Thoracic aorta (tissue), 2 donors: ENCODE measurements at places on chromosomes 11 and 22.

DNA sequence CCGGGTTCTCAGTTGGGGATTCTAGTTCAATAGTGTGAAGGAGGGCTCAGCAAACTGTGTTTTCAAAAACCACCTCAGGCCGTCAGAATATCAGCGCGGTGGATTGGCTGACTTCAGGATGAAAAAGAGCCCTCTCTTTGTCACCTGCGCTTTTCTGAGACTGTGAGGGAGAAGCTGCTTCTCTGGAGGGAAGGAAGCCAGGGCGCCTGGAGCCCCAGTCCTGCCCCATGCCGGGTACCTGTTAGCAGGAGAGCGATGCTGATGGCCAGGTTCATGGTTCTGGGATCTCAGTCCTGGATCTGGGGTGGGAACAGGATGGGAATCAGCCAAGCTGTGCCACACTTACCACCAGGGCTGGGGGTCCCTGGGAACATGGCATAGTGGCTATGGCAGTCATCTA, 2.3 kb downstream of the THY1 start:
- no peak for DNase-seq

GRCh38 chr22:36405671-36406538, 18.1 kb upstream of the MYH9 start:
- DNase-seq: no peak

DNA sequence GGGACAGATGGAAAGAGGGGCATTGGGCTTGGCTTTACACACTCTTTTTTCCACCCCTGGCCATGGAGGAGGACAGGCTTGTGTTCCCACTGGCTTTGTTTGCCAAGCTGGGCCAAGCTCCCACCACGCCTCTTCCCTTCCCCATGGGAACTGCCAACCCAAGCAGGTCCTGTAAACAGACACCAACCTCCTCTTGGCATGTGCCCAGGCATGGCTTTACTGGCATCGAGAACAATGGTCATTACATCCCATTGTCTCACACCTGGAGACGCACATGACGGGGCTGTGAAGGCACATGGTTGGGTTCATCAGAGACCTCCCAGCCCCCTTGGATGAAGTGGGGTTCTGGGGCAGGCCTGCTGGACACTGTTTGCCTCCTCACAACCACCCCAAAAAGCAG, 11.7 kb downstream of the SEC14L3 start:
- DNase-seq: no peak

DNA sequence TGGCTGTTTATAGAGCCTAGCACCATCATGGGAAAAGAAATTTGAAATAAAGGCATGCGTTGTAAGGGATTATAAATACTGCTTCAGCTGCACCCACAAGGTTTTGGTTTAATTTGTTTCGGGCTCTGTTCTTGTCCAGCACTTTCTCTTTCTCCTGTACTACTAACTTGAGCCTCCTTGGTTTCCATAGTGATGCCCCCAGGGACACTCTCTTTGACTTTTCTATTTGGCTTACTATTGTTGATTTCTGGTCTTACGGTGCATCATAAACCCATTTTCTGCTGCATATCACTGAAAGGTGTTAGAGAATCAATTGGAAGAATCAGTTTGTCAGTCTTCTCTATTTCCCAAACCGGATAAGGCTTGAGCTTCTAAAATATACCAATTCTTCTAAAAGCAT, 1674.3 kb upstream of the RAG2 start:
- no peak for DNase-seq

- no peak for DNase-seq
Measured at GRCh38 chr11:20013346-20014066, 146.8 kb downstream of the DBX1 start.

GRCh38 chr11:129852125-129852740, 36.6 kb downstream of the TMEM45B start:
- DNase-seq: no peak

DNA sequence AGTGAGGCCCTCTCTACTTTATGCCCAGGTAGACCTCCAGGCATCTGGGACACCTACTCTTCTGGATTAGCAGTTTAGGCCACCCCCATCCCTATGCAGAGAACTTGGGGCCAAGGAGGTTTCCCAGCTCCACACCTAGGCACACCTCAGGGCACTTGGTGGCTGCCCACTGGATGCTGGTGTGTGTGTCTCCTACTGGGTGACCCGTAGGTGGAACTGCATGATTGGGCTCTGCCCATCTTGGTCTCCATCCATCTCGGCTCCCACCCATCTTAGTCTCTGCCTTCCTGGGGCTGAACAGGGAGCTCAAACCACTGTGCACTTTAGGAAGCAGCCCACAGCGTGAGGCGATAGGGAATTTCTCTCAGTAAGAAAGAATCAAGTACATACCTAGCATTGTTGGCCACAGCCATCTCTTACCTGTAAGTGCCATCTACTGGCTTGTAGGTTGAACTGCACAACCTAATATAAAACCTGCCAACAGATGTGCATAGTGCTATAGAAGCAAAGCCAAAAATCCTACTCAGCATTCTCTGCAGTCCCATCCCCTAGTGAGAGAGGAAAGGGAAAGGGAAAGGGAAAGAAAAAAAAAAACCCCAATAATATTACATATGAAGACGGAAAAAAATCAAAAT, 61.6 kb upstream of the PTPN5 start:
- no peak for DNase-seq

DNA sequence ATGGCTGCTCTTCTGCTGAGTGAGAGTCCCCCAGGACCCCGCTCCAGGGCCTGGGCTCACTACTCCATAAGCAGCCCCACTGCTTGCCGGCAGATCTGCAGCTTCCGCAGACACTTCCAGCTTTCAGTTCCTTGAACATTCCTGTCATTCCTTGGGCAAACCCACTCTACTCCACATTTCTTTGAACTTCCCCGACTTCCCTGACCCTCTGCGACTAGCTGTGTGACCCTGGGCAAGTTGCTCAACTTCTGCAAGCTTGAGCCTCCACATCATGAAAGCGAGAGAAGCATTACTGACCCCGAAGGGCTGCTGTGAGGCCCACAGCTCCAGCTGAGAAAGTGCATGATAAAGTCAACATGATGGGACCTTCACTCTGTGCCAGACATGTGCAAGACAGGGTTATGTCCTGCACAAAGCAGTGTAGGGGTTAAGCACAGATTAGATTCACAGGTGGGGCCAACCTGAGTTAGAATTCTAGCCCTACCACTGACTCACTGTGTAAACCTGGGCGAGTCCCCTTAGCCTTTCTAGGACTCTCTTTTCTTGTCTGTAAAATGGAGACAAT, 51.8 kb downstream of the THAP12 start:
- DNase-seq: no peak

DNA sequence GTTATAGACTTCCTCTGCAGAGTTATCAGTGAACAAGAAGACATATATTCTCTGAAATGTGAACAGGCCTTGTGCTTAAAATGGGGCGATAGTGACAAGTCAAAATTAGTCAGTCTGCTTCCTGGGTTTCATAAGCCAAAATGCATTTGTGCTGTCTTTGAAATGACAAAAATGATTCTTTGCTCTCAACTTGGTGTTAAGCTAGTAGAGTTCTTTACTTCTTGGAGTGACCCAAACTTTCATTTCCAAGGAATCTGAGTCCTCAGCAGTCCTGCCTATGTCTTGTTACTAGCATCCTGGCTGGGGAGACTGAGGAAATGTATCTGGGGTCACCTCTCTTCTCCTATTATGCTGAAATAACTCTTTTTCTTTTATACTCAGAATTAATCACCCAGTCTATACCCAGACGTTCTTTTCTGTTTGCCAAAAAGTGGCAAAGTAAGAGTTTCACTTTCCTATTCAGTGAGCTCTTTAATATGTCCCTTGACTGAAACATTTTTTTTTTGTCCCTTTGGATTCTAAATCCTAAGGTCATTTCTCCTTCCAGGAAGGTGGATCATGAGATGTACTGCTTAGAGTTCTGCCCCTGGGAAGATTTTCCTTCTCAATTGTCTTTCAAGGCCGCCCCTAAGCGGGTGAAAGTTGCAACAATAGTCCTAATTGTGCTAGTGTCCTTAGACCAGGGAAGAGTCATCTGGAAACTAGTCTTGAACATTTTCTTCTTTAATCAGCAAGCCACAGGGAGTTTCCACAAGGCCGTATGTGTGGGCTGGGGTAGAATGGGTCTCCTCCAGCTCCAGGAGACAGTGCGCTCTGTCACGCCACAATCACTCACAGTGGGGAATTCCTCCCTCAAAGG, 53.0 kb upstream of the RDX start:
- DNase-seq: no peak

GRCh38 chr11:65211293-65212105, 29.8 kb downstream of the CAPN1 start:
- no peak for DNase-seq

DNA sequence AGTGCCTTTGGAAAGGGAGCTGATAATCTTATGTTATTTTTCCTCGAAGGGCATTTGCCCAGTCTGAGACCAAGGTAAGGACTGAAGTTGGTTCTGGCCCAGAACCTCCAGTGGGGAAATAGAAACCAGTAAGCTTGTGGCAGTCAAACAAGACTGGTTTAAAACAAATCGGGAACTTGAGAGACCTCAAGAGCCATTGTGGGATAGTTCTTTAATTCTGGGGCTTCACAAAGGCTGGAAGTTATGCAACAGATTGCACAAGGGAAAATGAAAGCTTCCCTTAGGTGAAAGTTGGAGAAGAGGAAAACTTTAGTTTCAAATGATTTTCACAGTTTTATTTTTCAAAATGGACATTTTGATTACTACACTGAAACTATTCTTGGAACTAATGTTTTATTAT, 33.5 kb upstream of the RAB38 start:
- no peak for DNase-seq

GRCh38 chr11:115887727-115888126, 383.5 kb upstream of the CADM1 start:
- no peak for DNase-seq

- DNase-seq: no peak
Measured at GRCh38 chr11:72013765-72014711, 15.3 kb downstream of the IL18BP start.

DNA sequence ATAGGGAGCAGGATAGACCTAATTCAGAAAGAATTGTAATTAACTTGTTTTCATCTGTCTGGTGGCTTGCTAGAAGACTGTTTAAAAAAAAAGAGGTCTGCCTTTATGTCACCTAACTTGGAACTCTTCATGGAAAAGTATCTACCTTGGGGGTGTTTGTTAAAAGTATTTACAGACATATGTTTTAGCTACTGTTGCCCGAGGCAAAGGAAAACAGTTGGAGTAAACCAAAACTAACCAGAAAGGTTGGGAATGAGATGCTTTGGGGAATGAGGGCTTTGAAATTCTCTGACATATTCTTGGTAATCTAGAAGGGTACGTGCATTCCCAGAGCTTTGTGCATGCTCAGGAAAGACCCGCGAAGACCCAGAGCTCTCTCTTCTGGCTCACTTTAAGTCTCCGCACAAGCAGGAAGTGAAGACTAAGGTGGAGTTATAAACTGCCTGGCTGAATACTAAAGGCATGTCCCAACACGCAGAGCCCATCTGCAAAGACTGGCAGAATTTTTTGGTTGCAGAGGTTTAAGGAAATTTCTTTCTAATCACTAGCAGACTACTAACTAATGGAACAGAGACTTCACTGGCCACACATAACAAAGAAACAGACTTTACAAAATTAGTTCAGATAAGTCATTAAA, 33.2 kb downstream of the HIKESHI start:
- DNase-seq: no peak

DNA sequence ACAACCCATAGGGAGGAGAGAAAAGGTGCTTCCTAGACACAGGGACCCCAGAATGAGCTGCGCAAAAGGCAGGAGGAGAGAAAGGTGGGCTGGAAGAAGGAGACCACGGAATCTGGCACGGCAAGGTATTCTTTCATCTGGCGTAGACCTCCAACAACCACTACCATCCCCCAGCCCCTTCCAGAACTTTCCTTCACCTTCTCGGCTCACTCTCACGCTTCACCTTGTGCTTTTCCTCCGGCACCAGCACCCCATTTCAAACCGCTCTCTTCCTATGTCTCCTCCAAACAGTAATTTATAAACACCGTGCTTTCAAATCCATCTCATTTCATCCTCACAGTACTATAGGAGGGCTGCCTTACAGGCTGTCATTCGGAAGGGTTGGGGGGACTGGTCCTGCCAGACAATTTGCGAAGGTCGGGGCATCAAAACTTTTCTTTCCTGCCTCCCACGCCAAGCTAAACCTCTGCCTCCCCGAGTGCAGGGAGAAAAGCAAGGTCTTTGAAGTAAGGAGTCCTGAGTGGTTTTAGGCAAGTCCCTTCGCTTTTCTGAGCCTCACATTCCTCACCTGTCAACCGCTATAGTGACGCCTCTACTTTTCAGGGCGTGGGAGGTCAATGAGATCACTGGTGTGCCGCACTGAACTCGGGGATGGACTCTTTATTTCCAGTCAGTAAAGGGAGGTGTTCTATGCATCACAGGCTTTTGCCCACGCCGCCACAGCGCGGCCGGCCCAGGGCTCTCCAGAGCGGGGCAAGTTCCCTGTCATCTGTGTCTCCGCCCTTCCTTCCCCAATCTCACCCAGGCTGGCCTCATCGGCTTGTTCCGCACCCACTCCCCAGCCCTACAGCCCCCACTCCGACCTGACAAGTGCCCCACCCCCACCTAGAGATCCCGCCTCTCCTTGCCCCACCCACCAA, 800 bp downstream of the KCTD21 start:
- DNase-seq: no peak

DNA sequence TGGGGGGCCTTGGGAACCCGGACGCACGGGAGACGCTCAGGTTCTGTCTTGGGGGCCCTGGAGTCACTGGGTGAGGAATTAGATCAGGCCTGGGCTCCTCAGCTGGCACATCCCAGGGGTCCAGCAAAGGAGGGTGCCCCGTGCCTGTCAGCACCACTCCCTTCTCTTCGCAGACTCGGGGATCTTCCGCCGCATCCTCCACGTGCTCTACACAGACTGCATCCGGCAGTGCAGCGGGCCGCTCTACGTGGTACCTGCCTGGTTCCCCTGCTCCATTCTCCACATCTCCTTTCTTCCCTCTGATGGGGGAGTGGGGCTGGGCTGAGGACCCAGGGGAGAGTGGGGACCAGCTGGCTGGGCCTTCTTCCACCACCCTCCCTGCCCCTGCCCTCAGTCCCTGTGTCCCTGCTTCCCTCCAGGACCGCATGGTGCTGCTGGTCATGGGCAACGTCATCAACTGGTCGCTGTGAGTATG, 6.7 kb upstream of the TAGLN start:
- no peak for DNase-seq

- no peak for DNase-seq
Measured at GRCh38 chr22:19889951-19890350, 35.3 kb upstream of the GNB1L start.

DNA sequence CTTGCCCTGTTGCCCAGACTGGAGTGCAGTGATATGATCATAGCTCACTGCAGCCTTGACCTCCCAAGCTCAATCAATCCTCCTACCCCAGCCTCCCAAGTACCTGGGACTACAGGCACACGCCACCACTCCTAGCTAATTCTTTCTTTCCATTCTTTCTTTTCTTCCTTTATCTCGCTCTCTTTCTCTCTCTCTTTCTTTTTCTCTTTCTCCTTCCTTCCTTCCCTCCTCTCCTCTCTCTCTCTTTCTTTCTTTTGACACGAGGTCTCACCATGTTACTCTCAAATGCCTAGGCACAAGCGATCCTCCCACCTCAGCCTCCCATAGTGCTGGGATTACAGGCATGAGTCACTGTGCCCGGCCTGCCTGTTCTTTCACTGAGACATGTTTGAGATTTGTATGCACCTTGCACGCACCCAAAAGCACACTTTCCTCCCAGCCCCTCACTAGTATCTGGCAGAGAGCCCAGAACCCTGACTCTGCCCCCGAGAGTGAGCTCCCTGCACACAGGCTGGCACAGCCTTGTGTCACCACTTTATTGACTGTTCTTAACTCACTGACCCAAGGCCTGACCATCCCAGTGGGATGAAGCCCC, 56.8 kb downstream of the CD6 start:
- DNase-seq: no peak

- DNase-seq: no peak
Measured at GRCh38 chr11:132718711-132719671, 813.3 kb downstream of the OPCML start.

- no peak for DNase-seq
Measured at GRCh38 chr11:125394296-125394695, 101.8 kb downstream of the FEZ1 start.

GRCh38 chr11:71976551-71976950, 22.2 kb upstream of the IL18BP start:
- DNase-seq: no peak
